Stimulated activated CD4-positive, alpha-beta T cell treated with anti-CD3 and anti-CD28 coated beads, Interleukin-4, amount 100 ng/mL, for 48 hours (primary cell): ENCODE measurements at places on chromosomes 5 and 9.

DNA sequence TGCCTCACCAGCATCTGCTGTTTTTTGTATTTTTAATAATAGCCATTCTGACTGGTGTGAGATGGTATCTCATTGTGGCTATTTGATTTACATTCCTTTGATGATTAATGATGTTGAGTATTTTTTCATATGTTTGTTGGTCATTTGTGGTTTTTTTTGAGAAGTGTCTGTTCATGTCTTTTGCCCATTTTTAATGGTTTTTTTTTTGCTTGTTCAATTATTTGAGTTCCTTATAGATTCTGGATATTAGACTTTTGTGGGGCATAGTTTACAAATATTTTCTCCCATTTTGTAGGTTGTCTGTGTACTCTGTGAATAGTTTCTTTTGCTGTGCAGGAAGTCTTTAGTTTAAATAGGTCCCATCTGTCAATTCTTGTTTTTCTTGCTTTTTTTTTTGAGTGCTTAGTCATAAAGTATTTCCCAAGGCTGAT lies 148.1 kb downstream of the NPR3 start:
- no peak for DNase-seq

DNA sequence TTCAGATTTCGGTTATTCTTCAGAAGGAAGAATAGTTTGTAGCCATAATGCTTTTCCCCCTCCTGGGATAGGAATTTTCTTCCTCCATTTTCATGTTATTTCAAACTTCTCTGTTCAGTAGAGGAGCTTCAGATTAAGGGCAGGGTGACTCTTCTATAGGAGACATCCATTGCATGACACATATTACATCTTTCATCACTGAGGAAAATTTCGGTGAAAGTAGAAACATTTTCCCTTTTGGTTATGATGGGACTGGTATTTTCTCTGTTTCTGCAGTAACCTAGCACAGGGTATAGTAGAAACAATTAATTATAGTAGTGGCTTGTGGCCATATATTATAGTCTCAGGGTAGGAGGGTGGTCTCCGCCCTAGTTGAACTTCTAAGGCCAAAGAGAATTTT lies 1.1 kb downstream of the IPO11 start:
- no peak for DNase-seq

- DNase-seq, result no peak
These were observed 23.6 kb upstream of the SLC6A3 start for GRCh38 chr5:1468629-1469527.

DNA sequence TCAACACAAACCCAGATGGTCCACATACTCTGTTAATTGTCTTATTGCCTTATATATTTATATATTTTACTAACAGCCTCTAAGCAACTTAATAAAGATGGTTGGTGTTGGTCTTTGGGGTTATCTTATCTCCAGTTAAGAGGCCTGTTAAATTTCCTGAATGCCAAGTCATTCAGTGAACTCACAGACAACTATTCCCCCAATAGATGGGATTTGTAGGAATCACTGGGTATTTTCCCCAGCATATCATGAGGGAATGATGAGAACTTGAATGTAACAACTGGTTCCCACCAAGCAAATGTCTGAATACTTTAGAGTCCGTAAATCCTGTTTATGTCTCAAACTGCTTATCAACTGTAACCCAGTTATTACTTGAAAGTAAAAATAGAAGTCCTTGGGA lies 42.7 kb upstream of the RETREG1 start:
- no peak for DNase-seq
